ENCODE measurements at places on chromosomes 1 and 21.

GRCh38 chr1:192588546-192588945 is 13.0 kb downstream of the RGS1 start:
- H3K36me3 ChIP-seq = no peaks in the 10 kb centered on the region
- H3K4me3 ChIP-seq = no peak overlapping the region
- no peak for DNase-seq
- no peak overlapping the region for H3K27ac ChIP-seq
- peaks cover 22% of the 10 kb centered on the region for H3K27me3 ChIP-seq

DNA sequence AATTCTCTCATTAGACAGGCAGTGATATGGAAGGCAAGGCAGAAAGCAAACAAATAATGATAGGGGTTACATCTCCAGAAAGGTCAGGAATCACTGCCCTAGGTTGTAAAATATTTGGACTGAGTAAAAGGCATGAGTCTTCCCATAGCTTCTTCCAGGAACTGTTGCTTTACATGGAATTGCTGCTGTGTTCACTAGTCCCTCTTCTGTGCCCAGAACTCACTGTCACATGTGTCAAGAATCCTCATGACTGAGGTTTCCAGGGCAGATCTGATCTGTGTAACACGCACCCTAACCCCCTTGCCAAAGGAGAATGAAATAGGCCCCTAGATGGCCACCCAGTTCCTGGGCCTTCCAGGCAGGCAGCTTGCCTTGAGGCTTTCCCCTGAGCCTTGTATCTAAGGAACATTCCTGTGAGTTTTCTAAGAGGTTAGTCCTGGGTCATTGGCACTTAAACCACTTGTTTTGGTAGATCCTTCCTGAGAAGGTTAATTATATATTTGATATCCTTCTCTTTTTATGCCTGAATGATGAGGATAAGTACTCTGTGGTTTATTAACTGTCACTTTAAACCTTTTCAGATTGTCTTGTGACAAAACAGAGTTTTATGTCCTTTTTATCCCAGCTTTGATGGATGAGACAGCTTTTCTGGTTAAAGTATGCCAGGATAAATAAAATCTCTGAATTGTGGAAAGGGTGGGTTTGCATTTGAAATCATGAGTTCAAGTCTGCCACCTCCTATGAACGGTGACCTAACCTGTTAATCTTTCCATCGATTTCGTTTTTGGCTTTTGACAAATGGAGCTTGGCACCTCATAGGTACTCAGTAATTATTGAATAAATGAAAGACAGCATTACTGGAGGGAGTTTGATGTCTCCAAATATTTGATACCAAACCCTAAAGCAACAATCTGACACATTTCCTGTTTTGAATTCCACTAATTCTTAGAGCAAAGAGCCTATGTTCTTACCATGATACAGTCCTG is 163.3 kb downstream of the DHRS3 start:
- H3K4me3 ChIP-seq = no peak overlapping the region
- peaks cover 50% of the 10 kb centered on the region for H3K36me3 ChIP-seq
- no peak for DNase-seq
- H3K27ac ChIP-seq = peak overlapping the region; percentile 45
- H3K27me3 ChIP-seq = no peaks in the 10 kb centered on the region

DNA sequence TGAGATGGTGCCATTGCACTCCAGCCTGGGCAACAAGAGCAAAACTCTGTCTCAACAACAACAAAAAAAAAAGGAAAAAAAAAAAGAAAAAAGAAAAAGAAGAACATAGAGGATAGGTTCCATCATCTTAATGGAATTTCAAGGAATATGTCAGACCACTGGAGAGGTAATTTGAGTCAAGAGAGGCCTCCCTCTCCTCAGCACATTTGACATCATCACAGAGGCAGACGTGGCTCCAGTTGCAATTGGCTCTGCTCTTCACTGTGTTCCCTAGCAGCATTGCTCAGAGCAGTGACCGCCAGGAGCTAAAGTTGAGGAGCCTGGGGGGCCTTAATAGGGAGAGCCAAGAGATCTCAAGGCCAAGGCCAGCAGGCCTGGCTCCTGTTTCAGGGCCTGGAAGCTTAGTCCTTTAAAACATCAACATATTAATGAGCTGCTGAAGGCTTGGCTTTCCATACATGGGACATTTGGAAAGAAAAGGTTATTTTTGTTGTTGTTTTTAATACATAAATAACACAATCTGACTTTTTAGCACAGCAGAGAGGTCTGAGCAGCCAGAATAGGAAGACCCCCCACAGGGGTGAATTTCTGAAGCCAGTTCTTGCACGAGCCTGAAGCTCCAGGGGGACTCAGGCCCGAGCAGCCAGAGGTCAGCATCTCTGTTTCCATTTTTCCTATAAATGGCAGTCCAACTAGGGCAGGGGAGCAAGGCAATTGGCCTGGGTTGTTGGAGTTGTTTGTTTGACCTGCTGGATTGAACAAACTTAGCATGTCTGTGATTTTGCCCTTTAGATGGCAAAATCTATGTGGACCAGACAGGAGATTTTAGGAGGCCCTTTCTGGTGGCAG is 118.3 kb upstream of the FGGY start:
- H3K4me1 ChIP-seq = no peaks in the 10 kb centered on the region
- H3K4me3 ChIP-seq = no peak overlapping the region
- no peaks in the 10 kb centered on the region for H3K36me3 ChIP-seq
- H3K27me3 ChIP-seq = no peaks in the 10 kb centered on the region
- DNase-seq = no peak
- no peak overlapping the region for H3K27ac ChIP-seq

- no peaks in the 10 kb centered on the region for H3K4me1 ChIP-seq
- no peak overlapping the region for H3K27ac ChIP-seq
- H3K36me3 ChIP-seq = no peaks in the 10 kb centered on the region
Measured at GRCh38 chr1:233652526-233652925, 38.6 kb downstream of the KCNK1 start.

DNA sequence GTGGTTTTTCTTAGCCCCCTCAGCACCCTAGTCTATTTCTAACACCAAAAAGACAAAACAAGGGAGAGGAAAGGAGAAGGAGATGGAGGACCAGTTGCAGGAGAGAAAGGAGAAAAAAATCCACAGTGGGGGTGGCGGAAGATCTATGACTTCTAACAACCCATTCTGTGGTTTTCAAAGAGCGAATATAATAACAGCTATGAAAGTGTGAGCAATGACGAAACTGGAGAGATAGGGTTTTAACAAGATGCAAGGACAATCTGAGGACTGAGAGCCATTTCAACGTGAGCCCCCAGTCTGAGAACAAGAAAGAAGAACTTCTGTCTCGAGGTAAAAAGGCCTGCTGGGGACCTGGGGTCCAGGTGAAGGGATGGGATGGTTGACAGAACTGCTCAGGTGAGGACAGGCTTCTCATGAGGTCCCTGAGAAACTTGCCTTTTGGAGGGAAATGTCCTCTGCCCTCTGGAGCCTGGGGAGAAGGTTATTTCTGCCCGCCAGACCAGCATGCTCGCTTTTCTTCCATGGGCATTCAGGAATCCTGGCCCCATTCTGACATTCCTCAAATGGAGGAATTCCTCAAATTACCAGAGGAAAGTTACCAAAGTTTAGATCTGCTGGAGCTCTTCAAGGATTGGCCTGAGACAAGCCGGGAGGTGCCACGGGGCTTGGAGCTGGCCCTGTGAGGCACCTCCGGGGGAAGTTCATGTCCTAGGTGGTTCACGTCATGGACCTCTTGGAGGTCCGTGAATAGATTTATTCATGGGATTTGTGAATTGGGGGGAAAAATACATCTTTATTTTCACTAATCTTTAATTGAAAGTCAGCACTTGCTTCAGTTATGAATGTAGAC is at the start of gene CD160:
Gene CD160, plus strand, starts transcription at position 270 of the 850 bp plus-strand sequence. CDS start 8,829 bp downstream, outside the sequence.
- H3K27ac ChIP-seq = no peak within 1 kb of the TSS
- no peaks in the 10 kb centered on the region for H3K36me3 ChIP-seq
- no peak for DNase-seq
- H3K4me1 ChIP-seq = peaks cover 17% of the 10 kb centered on the region
- no peak within 1 kb of the TSS for H3K4me3 ChIP-seq
- peaks cover 26% of the 10 kb centered on the region for H3K27me3 ChIP-seq

- H3K27me3 ChIP-seq = no peaks in the 10 kb centered on the region
- no peak overlapping the region for H3K4me3 ChIP-seq
- DNase-seq = no peak
- no peak overlapping the region for H3K27ac ChIP-seq
- peaks cover 71% of the 10 kb centered on the region for H3K36me3 ChIP-seq
- peaks cover 2% of the 10 kb centered on the region for H3K4me1 ChIP-seq
Measured at GRCh38 chr21:45523411-45524101, 18.7 kb downstream of the SLC19A1 start.

GRCh38 chr1:53091841-53092645 is 30.0 kb downstream of the PODN start:
- no peak overlapping the region for H3K27ac ChIP-seq
- H3K36me3 ChIP-seq = no peaks in the 10 kb centered on the region
- no peak overlapping the region for H3K4me3 ChIP-seq
- H3K27me3 ChIP-seq = no peaks in the 10 kb centered on the region
- no peaks in the 10 kb centered on the region for H3K4me1 ChIP-seq

All from activated CD4-positive, alpha-beta T cell treated with anti-CD3 and anti-CD28 coated beads, Interleukin-2, amount 10 ng/mL, durations not matched to agents 24 days and 14 days (primary cell).